ENCODE measurements at places on chromosomes 5 and 9. TPM values are rescaled to one million over a fixed set of nuclear protein-coding genes. Genes with fewer than 3 reads are reported as not detected.

GRCh38 chr5:48192-48591 lies 43.8 kb upstream of the PLEKHG4B start:
- H3K4me3 ChIP-seq = no peak overlapping the region
- no peak for DNase-seq
- peaks cover 5% of the 10 kb centered on the region for H3K4me1 ChIP-seq
- H3K27ac ChIP-seq = no peak overlapping the region
- H3K36me3 ChIP-seq = peaks cover 3% of the 10 kb centered on the region

DNA sequence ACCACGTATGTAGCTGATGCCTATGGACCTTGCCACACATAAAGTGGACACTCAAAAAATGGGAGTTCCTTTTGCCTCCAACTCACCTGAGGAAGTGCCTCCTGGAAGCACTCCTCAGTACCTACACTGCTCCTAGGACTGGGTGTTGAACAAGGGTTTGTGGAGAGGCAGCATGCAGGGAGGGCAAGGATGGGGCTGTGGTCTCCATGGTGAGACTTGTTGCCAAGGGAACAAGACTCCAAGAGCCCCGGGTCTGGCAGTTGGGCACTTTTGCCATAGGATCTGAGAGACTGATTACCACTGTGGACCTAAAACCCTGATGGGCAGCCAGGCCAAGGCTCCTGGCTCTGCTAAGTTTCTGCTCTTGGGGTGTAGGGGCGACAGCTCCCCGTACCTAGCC lies 6.9 kb upstream of the NR5A1 start:
- no peak overlapping the region for H3K27ac ChIP-seq
- DNase-seq = no peak
- H3K36me3 ChIP-seq = no peaks in the 10 kb centered on the region
- H3K27me3 ChIP-seq = no peaks in the 10 kb centered on the region
- H3K4me3 ChIP-seq = no peak overlapping the region
- H3K4me1 ChIP-seq = no peaks in the 10 kb centered on the region

- peak overlapping the region; percentile 98 for H3K4me3 ChIP-seq
- H3K36me3 ChIP-seq = peaks cover 9% of the 10 kb centered on the region
- no peaks in the 10 kb centered on the region for H3K27me3 ChIP-seq
- peak overlapping the region; percentile 76 for H3K27ac ChIP-seq
These were observed 519 bp upstream of the RAD50 start for GRCh38 chr5:132556153-132556762.

DNA sequence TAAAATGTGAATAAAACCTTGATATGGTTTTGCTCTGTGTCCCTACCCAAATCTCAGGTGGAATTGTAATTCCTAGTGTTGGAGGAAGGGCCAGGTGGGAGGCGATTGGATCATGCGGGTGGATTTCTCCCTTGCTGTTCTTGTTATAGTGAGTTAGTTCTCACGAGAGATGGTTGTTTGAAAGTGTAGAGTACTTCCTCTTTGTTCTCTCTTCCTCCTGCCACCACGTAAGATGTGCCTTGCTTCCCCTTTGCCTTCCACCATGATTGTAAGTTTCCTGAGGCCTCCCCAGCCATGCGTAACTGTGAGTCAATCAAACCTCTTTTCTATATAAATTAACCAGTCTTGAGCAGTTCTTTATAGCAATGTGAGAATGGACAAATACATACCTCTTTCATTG lies 34.9 kb downstream of the TARS1 start:
- no peak for DNase-seq
- H3K4me3 ChIP-seq = no peak overlapping the region
- peaks cover 56% of the 10 kb centered on the region for H3K36me3 ChIP-seq
- H3K27ac ChIP-seq = no peak overlapping the region
- H3K4me1 ChIP-seq = no peaks in the 10 kb centered on the region

DNA sequence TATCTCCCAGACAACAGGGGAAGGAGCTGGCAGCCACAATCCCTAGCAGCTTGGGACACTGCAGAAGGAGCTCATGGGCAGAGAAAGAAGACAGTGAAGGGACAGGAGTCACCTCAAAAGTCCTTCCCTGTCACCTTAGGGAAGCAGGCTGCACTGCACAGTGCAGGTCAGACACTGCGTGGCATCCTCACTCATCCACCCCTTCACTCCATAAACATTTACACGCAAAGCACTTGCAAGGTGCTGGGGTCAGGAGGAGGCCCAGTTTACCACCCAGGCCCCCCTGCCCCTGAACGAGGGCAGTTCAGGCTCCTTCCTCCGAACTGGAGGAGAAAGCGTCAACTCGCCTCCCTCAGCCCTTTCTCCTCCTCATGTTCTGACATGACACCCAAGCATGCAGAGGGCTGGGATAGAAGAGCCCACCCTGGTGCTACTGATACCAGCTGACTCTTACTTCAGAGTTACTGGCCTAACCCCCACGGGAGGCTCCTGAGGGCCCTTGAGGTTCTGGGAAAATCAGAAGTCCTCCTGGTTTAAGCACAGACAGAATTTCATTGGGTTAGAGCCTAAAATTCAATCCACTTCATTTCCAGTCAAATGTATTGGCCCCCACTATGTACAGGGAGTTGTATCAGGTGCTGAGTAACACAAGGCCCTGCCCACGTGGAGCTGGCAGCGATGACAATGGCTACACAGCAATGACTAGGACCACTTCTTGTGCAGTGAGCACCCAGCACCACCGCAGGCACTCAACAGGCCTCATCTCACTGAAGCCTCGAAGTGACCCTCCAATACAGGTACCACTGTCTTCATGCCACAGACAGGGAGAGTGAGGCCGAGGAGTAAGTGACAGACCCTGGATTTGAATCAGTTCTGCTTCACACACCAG lies 70.4 kb downstream of the RAPGEF1 start:
- H3K4me3 ChIP-seq = peak overlapping the region; percentile 82
- H3K4me1 ChIP-seq = peaks cover 93% of the 10 kb centered on the region
- peak; percentile 63 for DNase-seq

- H3K36me3 ChIP-seq = no peaks in the 10 kb centered on the region
- peaks cover 3% of the 10 kb centered on the region for H3K27me3 ChIP-seq
- DNase-seq = no peak
- H3K4me1 ChIP-seq = no peaks in the 10 kb centered on the region
These were observed 24.0 kb downstream of the COL15A1 start for GRCh38 chr9:98967680-98968079.

GRCh38 chr9:129175515-129175824 lies 2.6 kb downstream of the IER5L start:
- H3K36me3 ChIP-seq = no peaks in the 10 kb centered on the region
- no peak overlapping the region for H3K27ac ChIP-seq
- H3K4me1 ChIP-seq = peaks cover 3% of the 10 kb centered on the region
- H3K27me3 ChIP-seq = peaks cover 19% of the 10 kb centered on the region

DNA sequence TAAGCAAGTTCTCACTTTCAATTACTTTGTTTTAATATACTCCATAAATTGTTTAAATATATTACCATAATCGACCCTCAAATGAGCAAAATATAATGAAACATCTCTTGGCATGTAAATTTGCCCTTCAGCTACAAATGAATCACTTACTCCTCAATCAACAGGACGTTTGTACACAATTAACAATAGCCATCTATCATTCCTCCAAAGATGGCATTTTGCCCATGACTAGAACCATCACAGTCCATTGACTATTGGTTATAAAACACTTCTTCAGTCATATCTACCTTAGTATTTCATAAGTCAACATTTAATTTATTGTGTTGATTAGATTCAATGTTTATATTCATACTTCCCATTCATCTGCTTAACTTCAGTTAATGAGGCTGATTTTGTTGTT lies 127.2 kb downstream of the CTNND2 start:
- no peaks in the 10 kb centered on the region for H3K27me3 ChIP-seq
- no peak overlapping the region for H3K4me3 ChIP-seq
- peaks cover 2% of the 10 kb centered on the region for H3K36me3 ChIP-seq
- H3K4me1 ChIP-seq = no peaks in the 10 kb centered on the region
- no peak overlapping the region for H3K27ac ChIP-seq

THG1L gene
- total RNA-seq = 33.4 TPM

PRDM9 gene
- total RNA-seq = not detected

CD274 gene
- total RNA-seq = 36.3 TPM

CARTPT gene
- total RNA-seq = not detected

EPB41L4A gene
- 0.79 TPM for total RNA-seq

GGTA1 gene
- not detected for total RNA-seq

Measured in activated T-cell treated with anti-CD3 and anti-CD28 coated beads, Interleukin-2, amount 50 U/mL, for 72 hours (primary cell).